ENCODE measurements at places on chromosomes 3 and 15.

GRCh38 chr3:133213937-133214336 lies 175.7 kb downstream of the TMEM108 start:
- DNase-seq, result no peak

GRCh38 chr3:13152826-13153710 lies 79.8 kb upstream of the IQSEC1 start:
- no peak for DNase-seq

DNA sequence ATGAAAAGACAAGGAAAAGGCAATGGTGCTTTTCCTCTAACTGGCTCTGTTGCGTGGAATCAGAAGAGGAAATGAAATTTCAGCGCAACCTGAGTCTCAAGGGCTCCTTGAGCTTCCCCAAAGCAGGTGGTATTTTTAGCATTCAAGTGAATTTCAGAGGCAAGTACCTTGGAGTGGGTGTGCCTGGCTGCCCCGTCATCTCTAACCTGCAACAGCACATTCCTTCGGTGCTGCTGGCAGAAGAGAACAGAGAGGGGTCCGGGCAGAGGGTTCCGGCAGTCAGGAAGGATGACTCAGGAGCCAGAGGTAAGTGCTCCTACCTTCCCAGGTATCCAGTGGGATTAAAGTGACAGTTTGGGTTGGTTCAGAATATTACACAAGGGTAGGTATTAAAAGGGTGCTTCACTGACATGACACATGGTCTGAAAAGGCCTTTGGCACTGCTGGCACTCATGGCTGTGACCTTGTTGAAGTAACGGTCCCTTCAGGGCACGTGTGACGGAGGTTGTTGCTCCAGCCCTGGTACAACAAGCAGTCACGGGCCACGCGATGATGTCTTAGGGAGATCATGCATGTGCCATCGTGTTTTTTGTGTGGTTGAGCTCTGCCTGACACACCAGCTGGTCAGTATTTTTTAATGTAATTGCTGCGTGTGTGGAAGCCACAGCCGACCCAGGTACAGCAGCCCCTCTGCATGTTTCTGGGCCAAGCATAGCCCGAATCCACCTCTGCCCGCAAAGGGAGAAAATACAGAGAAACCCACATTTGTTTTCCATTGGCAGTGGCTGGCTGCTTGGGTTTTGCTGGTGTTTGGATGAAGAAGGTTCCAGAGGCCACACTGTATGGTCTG lies 75.7 kb downstream of the LRRK1 start:
- no peak for DNase-seq

DNA sequence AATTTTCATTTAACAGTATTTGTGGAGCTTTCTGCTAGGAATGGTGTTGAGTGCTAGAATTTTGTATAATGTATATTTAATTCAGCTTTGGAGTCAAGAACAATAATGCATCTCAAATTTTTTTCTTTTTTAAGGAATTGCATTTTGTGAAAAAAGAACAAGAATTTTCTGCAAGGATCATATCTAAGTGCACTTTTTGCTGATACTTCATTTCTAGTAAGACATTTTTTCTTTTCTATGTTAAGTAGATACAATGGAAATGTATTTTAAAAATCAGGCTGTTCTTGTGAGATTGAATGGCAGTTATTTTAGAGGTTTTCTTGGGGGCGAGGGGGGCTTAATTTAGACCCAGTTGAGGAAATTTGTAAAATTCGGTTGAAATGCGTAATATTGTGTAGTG lies 32.5 kb downstream of the MEF2A start:
- no peak for DNase-seq

GRCh38 chr3:126522363-126522788 lies 1.6 kb upstream of the CHST13 start:
- DNase-seq, result peak; percentile 70

GRCh38 chr15:78315686-78316282 lies 16.4 kb upstream of the SKIC8 start:
- peak; percentile 36 for DNase-seq

GRCh38 chr3:32956750-32957570 lies 5.5 kb downstream of the CCR4 start:
- peak; percentile 4 for DNase-seq

GRCh38 chr3:56839784-56840715 lies 38.3 kb upstream of the ARHGEF3 start:
- peak; percentile 89 for DNase-seq

- no peak for DNase-seq
Observed at GRCh38 chr3:65837604-65838003, 201.1 kb downstream of the MAGI1 start.

- no peak for DNase-seq
Observed at GRCh38 chr3:184498986-184499606, 62.5 kb upstream of the EPHB3 start.

DNA sequence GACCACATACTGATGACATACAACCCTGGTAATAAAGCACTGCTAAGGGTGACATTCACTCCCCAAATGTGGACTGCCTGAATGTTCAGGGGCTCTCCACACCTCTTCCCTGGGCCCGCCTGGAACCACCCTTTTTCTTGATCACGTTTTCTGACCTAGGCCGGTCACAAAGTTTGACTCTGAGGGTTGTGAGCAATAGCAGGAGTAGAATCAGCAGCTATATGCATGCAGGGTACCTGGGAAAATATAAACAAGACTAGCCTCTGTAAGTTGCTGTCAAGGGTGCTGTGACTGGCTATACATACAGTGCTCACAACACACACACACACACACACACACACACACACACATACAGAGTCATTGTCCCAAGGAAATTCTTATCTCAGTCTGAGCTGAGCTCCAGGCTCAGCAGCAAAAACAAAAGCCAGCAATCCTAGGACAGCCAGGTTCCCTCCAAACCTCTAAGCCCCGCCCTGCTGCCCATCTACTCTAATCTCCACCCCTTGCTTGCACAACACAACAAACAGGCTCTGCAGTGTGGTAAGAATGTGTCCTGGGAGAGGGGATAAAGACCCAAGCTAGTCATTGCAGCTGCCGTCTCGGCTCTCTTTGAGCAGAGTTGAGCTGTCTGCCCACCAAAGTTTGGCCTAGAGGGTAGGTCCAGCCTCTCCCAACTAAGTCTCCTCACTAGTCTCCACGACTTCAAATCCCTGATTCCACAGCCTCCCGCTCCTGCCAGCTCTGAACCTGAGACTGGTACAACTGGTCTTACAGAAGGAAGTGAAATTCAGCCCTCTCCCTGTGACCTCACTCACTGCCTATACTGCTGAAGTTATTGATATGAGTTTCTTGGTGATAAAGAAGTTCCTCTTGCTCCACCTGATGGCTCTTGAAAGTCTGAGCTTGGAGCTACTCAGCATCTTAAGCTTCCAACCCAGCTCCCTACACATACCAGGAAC lies 2.2 kb downstream of the BMF start:
- no peak for DNase-seq

DNA sequence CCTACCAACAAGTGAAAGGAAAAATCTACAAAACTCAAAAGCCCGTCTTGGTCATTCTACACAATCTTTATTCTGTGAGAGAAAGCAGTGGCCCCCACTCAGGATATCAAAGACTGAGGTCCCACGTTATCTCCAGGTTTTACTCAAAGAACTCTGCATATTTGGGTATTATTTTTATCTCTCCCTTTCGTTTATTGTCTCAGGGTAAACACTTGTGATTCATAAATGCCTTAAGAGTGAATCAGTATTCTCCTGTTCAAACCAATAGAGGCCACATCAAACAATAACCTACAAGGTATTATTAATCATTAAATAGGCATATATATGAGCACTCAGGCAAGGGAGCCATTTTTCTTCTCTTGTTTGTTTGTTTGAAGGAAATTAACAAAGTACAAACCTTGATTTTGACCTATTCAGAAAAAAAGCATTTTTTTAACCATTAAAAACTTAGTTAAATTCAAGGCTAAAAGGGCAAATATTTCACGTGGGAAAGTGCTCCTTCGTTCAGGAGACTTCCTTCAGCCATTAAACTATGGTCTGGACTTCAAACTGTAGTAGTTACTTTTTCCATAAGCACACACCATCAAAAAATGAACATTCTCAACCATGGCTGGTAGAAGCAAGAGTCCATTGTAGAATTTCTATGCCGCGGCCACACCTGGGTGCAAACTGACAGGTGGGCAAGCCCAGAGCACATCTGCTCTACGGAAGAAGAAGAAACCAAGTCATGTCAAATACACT lies 13.9 kb upstream of the HES1 start:
- DNase-seq, result peak; percentile 75

GRCh38 chr15:29890336-29891095 lies 68.2 kb upstream of the TJP1 start:
- no peak for DNase-seq

GRCh38 chr3:175185903-175186302 lies 326.8 kb downstream of the NAALADL2 start:
- DNase-seq, result no peak

- no peak for DNase-seq
Observed at GRCh38 chr3:71647751-71648150, 64.2 kb upstream of the FOXP1 start.

DNA sequence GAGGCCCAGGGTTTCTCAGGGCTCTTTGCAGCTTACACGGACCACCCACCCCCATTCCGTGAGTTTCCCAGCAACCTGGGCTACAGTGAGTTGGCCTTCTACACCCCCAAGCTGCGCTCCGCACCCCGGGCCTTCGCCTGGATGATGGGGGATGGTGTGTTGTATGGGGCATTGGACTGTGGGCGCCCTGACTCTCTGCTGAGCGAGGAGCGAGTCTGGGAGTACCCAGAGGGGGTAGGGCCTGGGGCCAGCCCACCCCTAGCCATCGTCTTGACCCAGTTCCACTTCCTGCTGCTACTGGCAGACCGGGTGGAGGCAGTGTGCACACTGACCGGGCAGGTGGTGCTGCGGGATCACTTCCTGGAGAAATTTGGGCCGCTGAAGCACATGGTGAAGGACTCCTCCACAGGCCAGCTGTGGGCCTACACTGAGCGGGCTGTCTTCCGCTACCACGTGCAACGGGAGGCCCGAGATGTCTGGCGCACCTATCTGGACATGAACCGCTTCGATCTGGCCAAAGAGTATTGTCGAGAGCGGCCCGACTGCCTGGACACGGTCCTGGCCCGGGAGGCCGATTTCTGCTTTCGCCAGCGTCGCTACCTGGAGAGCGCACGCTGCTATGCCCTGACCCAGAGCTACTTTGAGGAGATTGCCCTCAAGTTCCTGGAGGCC lies 5.4 kb downstream of the VPS18 start:
- no peak for DNase-seq

GRCh38 chr15:96428742-96429141 lies 98.2 kb downstream of the NR2F2 start:
- DNase-seq, result peak; percentile 93

DNA sequence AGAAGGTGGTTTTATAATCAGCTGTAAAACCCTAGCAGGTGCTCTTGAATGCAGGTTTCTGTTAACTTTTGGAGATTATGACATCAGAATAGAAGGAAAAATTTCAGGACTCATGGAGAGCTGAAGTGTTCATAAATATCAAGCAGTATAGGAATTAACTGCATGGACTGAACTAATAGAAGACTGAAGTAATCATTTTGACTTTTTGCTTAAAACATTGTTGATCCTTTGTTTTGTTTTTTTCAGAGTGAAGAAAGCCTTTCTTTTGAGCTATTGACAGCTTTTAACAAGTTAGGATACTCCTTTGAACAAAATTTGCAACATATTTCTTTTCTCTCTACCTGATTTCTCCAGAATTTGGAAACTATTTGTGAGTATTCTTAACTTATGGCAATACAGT lies 70.6 kb upstream of the DAZL start:
- DNase-seq, result no peak

DNA sequence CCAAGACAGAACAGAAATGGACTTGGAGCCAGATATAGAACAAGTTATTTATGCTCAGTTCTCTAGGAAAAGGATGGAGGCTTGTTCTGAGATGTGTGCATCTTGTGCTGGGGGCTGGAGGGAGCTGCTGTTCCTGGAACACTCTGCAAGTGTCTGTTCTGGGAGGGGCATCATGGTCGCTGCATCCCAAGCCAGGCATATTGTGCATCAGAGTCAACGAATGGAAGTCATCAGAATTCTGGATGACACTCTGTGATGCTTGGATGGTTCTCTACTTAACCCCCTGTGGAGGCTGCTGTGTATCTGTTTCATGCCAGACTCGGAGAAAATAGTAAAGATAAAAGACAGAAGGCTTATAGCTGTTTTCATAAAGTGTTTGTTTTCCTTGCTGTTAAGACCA lies 34.7 kb downstream of the RPL22L1 start:
- no peak for DNase-seq

- DNase-seq, result peak; percentile 93
Observed at GRCh38 chr3:150079029-150079739, 108.5 kb upstream of the PFN2 start.

- DNase-seq, result peak; percentile 51
Observed at GRCh38 chr15:81336568-81336967, 12.6 kb upstream of the STARD5 start.

DNA sequence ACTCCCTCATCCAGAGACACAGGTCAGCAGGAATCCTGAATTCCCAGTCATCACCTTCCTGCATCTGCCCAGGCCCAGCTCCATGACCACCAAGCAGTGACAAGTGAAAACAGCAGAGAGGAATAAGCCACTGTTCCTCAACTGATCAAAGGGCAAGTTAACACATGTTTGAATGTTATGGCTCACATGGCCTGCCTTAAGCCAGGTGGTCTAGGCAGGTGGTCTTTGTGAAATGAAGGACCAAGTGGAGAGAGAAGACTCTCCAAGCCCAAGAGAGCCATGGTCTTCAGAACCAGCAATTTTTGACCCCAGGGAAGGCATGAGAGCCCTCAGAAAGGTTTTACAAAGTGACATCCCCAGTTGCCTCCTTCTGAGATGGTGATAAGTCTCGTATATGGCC lies 161.8 kb downstream of the EPHB1 start:
- no peak for DNase-seq

- peak; percentile 31 for DNase-seq
Observed at GRCh38 chr3:195097331-195098255, 173.4 kb downstream of the XXYLT1 start.

- peak; percentile 22 for DNase-seq
Observed at GRCh38 chr15:80662129-80662528, 33.0 kb upstream of the ABHD17C start.

GRCh38 chr3:129263161-129263910 lies 13.9 kb downstream of the COPG1 start:
- DNase-seq, result no peak

GRCh38 chr3:111215481-111215880 lies 143.9 kb downstream of the NECTIN3 start:
- DNase-seq, result peak; percentile 4
